ENCODE measurements at places on chromosomes 7 and 10. TPM values are rescaled to one million over a fixed set of nuclear protein-coding genes. Genes with fewer than 3 reads are reported as not detected.

Gene GSTO2
- total RNA-seq, result 26.7 TPM

Gene ZFAND2A
- 51.2 TPM for total RNA-seq

Gene CFAP69
- 4.6 TPM for total RNA-seq

Gene POM121C
- 33.7 TPM for total RNA-seq

Gene ST8SIA6
- not detected for total RNA-seq

Gene GCK
- total RNA-seq, result not detected

Gene ATP5F1C
- 312 TPM for total RNA-seq

Gene CCSER2
- 27.8 TPM for total RNA-seq

Gene SEM1
- 71.2 TPM for total RNA-seq

Gene SP4
- total RNA-seq, result 15.9 TPM

Gene NME8
- not detected for total RNA-seq

Gene CUZD1
- total RNA-seq, result 0.93 TPM

Gene ELFN1
- total RNA-seq, result 0.27 TPM

Gene GIMAP5
- total RNA-seq, result not detected

Gene GALNT17
- not detected for total RNA-seq

Gene TET1
- 1.2 TPM for total RNA-seq

Gene PTPRN2
- total RNA-seq, result 1.9 TPM

Gene PIK3CG
- not detected for total RNA-seq

Gene SEMA4G
- 15.9 TPM for total RNA-seq

Gene ZNF365
- 4.0 TPM for total RNA-seq

Gene SERPINE1
- 1.1 TPM for total RNA-seq

Gene SLC13A4
- total RNA-seq, result not detected

Gene VSTM4
- not detected for total RNA-seq

Gene ARMH3
- total RNA-seq, result 14.5 TPM

Gene RBP4
- 1.5 TPM for total RNA-seq

Gene ANKRD30A
- not detected for total RNA-seq

Gene PRXL2A
- total RNA-seq, result 67.2 TPM

Gene SPOCK2
- 205 TPM for total RNA-seq

Gene KIF20B
- 39.9 TPM for total RNA-seq

Gene CAV2
- 76.4 TPM for total RNA-seq

Gene SEMA3E
- 21.8 TPM for total RNA-seq

Gene FEZF1
- 0.22 TPM for total RNA-seq

Gene PPP1R9A
- 17.9 TPM for total RNA-seq

Gene TFR2
- total RNA-seq, result 1.5 TPM

Gene SPDYE11
- not detected for total RNA-seq

Gene ABCB1
- total RNA-seq, result 15.8 TPM

Gene ATOH7
- total RNA-seq, result not detected

Gene CTAGE6
- not detected for total RNA-seq

Gene MXI1
- total RNA-seq, result 8.1 TPM

Gene CYP2C19
- 4.5 TPM for total RNA-seq

Gene ORAI2
- total RNA-seq, result 11.4 TPM

Gene MRC1
- not detected for total RNA-seq
